ENCODE measurements at places on chromosomes 6 and 20.
A peak's percentile ranks its signal among the peaks of the same experiment; 100 is the strongest.

DNA sequence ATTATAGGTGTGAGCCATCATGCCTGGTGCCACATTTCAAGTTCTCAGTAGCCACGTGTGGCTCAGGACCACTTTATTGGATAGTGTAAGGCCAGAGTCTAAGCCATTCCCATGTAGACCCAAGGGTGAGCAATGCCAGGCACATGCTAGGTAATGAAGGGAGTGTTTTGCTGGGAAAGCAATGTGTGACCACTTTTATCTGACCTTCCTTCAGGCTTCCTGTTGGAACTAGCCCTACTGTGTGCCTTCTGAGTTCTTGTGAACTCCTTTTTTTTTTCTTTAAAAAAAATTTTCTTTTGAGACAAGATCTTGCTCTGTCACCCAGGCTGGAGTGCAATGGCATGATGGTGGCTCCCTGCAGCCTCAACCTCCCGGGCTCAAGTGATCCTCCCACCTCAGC, 33.3 kb downstream of the ZNF341 start:
- no peak for DNase-seq

- no peak for DNase-seq
Measured at GRCh38 chr6:47308552-47309290, 984 bp downstream of the TNFRSF21 start.

DNA sequence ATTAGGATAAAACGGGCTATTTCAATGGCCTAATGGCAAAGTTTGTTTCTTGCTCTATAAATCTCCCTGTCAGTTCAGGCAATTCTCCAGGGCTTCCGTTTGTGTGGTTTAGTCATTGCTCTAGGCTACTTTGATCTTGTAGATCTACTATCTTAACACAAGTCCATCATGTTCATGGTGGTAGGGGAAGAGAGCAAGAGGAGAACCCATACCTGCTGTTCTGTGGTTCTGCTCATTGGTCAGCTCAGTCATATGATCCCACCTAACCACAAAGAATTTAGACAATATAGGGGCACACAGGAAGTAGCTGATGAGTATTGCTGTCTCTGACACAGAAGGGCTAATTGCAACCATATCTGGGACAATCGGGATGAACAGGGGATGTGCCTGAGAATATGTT, 4.9 kb upstream of the DEK start:
- DNase-seq: peak; percentile 53

DNA sequence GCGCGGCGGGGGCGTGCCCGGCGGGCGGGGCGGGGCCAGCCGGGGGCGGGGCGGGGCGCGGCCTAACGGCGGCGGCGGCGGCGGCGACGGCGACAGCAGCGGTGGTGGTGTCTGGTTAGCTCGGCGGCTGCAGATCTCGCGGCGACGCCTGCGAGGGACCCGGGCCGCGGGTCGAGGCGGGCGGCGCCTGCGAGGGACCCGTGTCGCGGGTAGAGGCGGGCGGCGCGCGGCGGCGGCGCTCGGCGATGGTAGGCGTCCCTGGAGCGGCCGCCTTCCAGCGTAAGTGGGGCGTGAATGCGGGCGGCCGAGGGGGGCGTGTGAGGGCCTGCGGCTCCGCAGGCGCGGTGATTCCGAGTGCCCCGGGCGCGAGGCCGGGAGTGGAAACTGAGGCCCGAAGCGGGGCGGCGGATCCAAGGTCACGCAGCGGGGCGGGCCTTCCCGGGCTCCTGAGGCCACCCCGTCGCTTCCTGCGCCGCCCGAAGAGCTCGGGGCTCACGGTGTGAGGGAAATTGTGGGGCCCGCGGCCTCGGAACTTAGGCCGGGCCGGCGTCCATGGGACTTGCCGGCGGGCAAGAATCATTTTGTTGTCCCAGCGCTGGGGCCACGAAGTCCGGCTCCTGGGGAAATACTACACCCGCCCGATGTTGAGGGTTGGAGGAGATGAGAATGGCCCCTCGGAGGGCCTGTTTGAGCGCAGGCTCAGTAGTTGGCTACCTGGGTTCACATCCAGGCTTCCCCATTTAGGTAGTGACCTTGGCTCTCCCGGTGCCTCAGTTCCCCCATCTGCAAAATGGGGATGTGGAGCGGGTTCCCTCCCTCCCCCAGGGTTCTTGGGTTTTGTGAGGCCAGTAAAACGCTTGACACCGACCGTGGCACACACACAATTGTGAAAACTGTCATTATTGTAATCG, at the start of gene CBFA2T2:
CBFA2T2 (plus strand) TSS at position 74 of the 911 bp plus-strand sequence; CDS start at position 246, 172 bp downstream.
- peak; percentile 55 for DNase-seq

GRCh38 chr20:58647796-58648501, 3.1 kb upstream of the STX16 start:
- DNase-seq: peak; percentile 32

GRCh38 chr6:68988698-68989097, 353.6 kb downstream of the ADGRB3 start:
- DNase-seq: no peak

DNA sequence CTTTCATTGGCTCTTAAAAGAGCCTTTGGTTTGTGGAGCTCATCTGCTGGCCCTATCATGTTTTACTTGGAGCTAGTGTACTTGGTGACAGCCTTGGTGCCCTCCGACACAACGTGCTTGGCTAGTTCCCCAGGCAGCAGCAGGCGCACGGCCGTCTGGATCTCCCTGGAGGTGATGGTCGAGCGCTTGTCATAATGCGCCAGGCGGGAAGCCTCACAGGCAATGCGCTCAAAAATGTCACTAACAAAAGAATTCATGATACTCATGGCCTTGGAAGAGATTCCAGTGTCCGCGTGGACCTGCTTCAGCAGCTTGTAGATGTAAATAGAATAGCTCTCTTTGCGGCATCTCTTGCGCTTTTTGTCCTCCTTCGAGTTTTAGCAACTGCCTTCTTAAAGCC, 22.8 kb upstream of the SLC17A4 start:
- DNase-seq: no peak

DNA sequence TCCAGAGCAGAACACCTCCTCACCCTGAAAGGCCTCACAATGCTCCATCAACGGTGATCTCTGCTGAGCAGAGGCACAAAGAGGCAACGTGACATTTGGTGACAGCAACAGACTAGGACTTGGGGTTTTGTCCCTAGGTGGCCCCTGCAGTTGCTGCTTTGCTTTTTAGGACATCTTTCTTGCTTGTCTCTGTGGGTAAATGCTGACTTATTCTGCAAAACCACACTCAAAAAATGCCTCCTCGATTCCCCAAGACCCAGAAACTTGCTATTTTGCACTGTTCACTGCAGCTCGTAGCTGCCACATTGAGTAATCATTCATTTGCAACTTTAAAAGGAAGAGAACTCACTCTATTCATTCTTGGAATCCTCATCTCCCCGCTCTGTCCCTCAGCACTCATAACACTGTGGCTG, 209.9 kb downstream of the LY86 start:
- DNase-seq: no peak

DNA sequence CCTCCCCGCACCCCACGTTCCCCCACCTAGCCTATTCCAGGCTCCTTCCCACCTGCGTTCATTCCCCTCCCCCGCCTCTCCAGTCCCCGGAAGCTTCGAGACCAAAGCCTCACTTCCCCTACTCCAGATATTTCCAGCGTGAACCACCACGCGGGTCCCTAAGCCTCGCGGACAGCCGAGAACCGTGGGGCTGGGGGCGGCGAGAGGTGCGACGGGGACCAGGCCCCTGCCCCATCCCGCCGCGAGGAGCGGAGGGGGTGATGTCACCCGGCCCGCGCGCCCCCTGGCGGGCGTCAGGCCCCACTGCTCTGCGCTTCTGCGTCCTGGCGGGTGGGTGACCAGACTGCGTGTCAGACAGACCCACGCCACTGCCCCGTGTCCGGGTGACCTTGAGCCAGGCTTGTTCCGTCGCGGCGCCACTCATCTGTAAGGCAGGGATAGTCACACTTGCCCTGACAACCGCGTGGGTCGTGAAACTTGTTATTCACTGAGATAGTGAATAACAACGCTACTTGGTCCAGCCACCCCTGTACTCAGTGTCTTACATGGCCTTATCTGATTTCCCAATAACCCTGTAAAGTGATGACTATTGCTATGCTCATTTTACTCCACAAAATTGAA, 9.0 kb upstream of the HSP90AB1 start:
- DNase-seq: peak; percentile 45

DNA sequence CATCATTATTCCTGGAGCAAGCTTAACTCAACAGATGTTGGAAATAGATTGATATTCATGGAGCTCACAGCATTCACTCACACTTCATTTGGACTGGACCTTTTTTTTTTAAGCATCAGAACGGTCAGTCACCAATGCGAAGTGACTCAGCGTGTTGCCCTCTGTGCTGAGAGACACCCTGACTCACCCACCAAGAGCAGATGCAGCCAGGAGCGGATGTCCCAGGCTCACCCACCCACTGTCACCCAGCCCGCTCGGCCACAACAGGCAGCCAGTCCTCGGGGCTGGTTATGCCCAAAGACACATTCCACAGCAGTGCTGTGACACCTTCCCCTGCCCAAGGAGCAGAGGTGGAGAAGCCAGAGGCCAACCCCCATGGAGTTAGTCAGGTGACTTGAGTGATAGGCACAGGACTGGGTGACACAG, 15.7 kb downstream of the RNASET2 start:
- no peak for DNase-seq

DNA sequence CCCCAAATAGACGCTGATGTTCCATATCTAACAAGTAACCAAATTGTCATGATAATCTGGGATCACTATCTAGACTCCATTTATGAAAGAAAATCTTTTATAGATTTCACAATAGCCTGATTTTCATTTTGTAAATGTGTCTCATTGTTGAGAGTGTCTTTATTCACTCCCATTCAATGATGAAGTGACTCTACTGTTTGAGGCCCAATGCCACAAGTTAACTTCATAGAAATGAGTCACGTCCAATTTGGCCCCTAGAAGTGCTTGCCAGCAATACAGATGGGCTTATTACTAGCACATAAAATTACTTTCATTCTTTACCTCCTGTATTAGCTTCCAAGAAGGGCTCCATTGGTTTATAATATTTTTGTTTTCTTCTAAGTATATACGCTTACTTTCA, 6.3 kb downstream of the IPCEF1 start:
- DNase-seq: no peak

DNA sequence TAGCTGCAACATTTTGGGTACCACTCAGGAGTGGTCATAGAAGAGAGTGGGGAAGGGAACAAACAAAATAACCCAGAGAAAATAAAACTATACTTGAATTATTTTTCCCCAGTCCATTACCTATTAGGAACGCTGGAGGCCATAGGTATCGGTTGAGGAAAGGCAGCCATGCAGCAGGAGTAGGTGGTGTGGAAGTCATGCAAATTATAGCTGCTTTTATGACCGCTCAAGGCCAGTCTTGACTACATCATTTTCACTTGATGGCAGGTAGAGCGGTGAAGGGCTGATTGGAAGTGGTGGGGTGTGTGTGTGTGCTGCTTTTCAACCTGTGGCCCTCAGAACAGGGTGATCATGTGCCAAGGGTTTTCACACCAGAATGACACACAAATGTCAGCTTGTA, 36.5 kb upstream of the KIF13A start:
- DNase-seq: no peak

GRCh38 chr6:36110863-36111262, 19.4 kb upstream of the MAPK13 start:
- no peak for DNase-seq

- peak; percentile 84 for DNase-seq
Measured at GRCh38 chr6:27871924-27872638, 40.1 kb downstream of the OR2B2 start.

Data from NCI-H226 (cell line).